ENCODE measurements at places on chromosomes 11 and 22.

DNA sequence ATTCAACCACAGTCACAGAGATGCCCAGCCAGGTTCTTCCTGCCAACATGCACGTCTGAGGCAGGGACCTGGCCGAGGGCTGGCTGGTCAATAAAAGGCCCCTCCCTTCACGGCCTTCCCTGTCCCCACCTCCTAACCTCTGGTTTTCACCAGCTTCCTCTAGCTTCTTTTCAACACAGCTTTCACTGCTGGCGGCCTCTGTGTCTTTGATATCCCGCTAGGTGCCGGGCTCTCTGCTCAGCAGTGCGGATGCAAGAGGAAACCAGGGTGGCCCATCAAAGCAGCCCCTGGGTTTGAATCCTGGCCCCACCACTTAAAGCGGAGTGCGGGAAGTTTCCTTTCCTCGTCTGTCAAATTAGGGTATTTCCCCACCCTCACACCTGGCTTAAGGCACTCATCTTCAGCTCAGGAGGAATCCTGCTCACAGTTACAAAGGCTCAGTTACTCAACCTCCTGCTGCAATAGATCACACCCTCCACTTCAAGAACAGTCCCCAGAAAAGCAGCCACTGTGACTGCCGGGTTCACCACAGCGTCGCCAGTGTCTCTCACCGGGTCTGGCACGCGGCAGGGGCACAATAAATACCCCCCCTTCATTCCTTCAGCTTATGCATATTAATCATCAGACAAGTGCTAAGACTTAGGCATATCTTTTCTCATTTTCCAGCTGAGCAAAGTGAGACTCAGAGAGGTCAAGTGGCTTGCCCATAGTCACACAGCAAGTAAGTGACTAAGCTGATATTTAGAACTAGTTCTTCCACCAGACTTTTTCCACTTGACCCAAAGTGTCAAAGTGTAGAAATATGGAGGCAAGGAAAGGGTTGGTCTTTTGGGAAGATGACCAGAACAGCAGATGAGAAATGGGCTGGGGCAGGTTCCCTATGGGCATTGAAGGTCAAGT lies 45.7 kb downstream of the TXN2 start:
- DNase-seq: peak; percentile 46

- DNase-seq: no peak
These were observed 57.6 kb downstream of the PPP6R3 start for GRCh38 chr11:68518191-68518590.

DNA sequence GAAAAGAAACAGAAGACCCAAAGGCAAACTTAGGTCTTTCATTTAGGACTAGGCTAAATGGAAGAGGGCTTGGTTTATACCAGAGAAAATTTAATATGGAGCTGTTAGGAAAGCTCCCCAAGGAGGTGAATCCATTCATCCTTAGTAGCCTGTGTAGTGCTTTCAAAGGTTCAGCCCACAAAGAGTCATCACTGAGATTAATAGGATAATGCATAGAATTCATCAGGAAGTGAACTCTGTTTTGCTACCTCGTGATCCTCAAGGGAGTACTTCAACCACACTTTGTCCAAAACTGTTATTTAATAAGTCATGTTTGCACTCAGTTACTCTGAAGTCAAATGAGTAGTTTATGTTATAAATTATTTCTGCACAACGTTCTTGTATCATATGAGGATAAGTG lies 43.3 kb upstream of the MMP7 start:
- no peak for DNase-seq

GRCh38 chr11:75103380-75104026 lies 6.8 kb upstream of the OR2AT4 start:
- no peak for DNase-seq

DNA sequence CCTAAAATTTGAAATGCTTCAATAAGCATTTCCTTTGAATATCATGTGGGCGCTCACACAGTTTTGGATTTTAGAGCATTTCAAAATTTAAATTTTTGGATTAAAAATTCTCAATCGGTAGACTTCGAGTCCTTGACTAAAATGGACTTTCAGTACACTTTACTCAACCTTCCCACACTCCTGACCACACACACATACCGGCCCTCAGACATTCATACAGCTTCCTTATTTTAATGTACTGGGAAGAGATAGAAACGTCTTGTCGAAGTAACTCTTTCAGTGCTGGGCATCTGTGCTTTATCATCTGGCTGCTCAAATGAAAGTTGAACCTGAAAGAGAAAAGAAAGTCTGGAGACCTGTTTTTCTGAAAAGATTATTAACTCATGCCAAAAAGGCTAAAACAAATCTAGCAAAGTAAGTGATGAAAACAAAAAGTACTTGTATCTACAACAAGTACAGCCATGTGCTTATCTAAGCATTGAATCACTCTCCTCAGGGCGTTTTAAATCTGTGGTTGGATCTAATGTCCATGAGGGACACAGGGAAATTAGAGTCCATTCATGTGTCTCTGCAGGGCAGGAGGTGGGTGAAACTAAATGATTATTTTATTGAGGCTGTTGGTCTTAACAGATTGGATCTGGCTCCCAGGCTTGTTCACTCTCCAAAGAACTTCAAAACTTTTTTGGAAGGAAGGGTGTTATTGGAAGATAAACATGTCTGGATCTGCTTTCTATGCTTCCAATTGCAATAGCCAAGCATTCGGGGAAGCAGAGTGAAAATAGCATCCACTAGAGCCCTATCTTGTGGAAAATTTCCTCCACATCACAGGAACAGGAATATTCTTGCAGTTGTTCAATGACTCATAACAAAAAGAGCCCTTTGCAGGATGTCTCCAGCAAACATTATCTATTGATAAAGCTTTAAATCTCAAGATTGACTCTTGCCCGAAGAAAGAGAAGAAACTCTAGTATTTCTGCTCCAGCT lies 47.0 kb downstream of the CARD18 start:
- DNase-seq: no peak

- no peak for DNase-seq
These were observed 42.8 kb downstream of the TRIOBP start for GRCh38 chr22:37739611-37740049.

- no peak for DNase-seq
These were observed 272.8 kb downstream of the CTTN start for GRCh38 chr11:70671083-70671482.

DNA sequence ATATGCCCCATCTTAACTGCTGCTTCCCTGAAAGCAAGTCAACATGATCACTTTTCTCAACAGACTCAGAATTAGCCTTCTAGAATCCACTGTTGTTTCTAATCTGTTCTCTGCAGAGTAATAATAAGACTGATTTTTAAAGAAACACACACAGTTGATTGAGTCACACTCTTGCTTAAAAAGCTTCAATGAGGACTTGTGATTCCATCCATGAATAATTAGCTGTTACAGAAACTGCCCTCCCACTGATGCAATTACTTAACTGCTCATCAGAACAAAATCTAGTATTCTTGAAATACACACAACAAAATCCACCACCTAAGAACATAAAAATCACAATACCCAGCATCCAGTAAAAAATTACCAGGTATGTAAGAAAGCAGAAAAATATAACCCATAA lies 100.5 kb upstream of the TIMP3 start:
- DNase-seq: no peak

GRCh38 chr22:32764330-32765131 lies 37.0 kb upstream of the TIMP3 start:
- no peak for DNase-seq

DNA sequence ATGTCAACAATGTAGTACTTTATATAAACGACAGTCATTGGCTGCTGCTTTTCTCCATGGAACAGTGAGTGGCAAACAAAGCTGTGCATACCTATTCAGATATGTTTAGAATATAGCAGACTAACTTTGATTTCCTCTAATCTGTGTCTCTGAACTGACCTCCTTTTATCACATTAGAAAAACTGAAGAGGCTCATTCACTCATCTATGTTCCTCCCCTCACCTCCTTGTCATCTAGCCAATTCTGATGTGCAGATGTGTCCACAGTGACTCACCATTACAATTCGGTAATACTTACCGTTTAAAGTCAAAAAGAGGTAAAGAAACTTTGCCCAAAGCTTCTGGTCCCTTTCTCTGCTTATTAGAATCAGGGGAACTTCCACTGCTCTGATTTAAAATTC lies 51.5 kb upstream of the RPS13 start:
- no peak for DNase-seq

- DNase-seq: no peak
These were observed 92.3 kb upstream of the TEAD1 start for GRCh38 chr11:12581923-12582322.

GRCh38 chr11:103586756-103587155 lies 449.7 kb upstream of the DDI1 start:
- DNase-seq: no peak

DNA sequence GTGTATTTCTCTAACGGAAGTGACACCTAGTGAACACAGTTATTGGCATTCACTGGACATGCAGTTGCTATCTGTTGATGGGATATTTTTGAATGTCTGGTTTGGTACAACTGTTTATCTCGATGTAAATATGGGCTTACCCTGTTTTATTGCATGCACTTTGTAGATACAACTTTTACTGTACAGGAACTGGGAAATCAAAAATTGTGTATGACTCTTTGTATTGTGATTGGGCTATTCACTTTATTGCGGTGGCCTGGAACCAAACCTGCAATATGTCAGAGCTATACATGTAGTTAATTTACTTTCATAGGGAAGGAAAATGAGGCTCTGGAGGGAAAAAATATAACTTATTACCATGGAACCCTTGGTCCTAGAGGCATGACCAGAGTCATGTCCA lies 380.7 kb upstream of the KIRREL3 start:
- DNase-seq: no peak

DNA sequence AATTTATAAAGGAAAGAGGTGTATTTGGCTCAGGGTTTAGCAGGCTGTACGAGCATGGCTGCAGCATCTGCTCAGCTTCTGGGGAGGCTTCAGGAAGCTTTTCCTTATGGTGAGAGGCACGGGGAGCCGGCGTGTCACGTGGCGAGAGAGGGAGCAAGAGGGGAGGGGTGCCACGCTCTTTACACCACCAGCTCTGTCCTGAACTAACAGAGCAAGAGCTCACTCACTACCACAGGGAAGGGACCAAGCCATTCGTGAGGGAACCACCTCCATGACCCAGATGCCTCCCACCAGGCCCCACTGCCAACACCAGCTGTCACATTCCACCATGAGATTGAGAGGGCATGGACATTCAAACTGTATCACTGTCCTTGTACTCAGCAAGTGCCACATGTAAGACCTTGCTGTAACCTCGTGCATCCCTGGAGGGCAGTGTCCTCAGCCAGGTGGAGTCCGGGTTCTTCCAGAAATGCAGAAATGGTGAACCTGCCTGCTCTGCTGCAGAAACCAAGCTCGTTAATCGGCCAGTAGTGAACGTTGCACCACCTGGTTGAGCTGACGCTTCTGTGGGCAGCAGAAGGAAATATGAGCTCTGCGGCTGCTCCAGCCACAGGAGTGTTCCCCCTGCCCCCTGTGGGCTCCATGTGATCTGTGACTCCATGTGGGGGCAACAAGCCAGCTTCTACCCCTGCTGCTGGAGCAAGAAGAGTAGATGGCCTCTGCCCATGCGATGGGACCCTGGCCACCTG lies 368.6 kb downstream of the TBC1D22A start:
- no peak for DNase-seq

GRCh38 chr22:45542001-45542520 lies 39.4 kb downstream of the FBLN1 start:
- no peak for DNase-seq

DNA sequence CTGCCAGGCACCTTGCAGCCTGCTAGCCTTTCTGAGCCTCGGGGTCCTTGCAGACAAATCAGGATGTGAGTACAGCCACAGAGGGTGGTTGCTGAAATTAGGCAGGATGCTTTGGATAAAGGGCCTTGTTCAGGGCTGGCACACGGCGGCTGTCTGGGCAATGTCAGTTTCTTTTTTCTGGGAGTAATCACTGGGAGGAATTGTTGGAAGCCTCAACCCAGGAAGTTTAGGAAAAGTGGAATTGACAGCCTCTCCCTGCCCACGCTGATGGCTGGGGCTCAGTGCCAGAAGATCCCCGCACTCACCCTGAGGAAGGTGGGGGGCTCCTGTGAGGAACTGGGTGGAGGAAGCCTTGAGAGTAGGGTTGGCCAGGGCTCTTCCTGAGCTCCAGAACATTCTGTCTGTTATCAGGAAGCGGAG lies 37.4 kb downstream of the CD82 start:
- no peak for DNase-seq

GRCh38 chr11:70769106-70769505 lies 370.8 kb downstream of the CTTN start:
- no peak for DNase-seq

GRCh38 chr11:129973068-129973467 lies 29.6 kb downstream of the PRDM10 start:
- DNase-seq: no peak

DNA sequence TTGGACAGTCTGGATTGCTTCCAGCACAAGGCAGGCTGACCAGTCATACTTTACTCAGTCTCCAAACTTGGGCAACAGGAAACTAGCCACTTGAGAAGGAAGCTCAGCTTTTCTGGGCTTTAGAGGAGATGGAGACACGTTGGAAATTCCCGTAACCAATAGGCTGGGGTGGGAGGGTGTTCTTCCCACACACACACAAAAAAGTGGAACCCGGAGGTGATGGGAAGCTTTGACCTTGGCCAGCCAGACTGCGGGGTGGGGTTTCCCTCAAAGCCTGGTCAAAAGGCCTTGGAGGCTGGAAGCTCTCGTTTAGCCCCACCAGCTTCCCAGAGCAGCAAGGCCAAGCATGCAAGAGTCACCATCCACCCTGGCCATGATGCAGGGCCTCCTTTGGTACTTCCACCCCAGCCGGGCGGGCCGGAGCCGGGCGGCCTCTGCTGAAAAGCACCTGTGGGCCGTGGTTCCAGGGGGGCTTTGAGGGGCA lies 126.2 kb downstream of the BCR start:
- no peak for DNase-seq

- no peak for DNase-seq
These were observed 442.9 kb downstream of the AASDHPPT start for GRCh38 chr11:106520146-106520912.

DNA sequence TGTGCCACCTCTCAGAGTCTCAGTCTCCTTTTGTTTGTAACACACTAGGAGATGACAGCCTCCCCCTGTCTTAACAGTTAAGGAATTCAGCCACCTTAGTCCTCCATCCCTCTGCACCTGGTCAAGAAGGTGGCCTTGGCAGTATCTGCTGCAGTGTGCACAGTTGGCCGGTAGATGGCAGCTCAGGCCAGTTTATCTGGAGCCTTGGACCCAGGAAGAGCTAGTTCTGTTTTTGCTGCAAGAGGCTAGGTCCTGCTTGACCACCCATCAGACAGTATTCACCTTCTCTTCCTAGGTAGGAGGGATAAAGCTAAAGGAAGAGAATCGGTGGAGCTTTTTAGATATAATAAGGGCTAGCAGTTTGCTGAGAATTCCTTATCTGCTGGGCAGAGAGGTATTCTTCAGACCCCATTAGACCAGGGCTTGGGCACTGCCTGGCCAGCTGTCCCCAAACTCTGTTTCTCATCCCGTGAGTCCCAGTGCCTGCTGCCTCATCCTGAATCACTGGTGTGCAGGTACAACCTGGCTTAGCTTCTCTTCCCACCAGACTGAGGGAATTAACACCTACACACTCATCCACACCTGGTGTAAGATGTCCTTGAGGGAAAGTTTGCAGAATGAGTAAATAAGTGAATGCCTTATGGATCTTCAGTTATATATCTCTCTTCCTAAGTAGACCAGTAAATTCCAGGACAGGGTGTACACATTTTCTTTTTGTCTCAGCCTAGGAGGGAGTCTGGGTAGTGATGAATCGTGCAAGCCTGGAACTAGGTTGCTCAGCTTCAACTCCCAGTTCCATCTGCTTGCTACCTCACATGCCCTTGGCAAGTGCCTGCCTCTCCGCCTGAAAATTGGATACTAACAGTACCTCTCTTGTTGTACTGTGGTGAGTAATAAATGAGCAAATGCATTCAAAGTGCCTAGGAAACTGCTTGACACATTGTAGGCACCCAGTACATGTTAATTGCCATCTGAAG lies 70.8 kb upstream of the NARS2 start:
- peak; percentile 60 for DNase-seq
